ENCODE measurements at places on chromosomes 1 and 21.

DNA sequence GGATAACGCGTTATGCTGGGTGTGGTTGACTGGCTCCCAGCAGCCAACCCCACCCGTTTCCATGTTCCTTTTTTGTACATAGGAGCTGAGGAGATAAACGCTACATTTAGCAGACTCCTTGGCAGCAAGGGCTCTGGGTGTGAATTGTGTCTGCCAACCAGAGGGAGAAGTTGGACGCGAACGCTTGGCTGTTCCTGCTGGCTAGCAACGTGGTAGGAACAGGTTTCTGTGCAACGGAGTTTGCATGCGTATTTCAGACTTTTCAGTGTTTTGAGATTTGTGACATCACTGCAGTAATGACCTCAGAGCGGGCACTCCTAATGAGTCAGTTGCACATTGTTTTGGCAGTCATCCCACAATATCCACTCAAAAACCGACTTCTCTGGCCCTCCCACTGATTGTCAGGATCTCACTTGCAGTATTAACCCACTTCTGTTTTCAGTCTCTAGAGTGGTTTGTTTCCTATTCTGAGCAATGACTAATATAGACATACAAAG lies 98.7 kb upstream of the RGS1 start:
- no peak for DNase-seq

GRCh38 chr1:181784039-181784683 lies 277.4 kb downstream of the ZNF648 start:
- no peak for DNase-seq

- DNase-seq: no peak
Observed at GRCh38 chr1:46302641-46303037, 777 bp downstream of the LRRC41 start.

DNA sequence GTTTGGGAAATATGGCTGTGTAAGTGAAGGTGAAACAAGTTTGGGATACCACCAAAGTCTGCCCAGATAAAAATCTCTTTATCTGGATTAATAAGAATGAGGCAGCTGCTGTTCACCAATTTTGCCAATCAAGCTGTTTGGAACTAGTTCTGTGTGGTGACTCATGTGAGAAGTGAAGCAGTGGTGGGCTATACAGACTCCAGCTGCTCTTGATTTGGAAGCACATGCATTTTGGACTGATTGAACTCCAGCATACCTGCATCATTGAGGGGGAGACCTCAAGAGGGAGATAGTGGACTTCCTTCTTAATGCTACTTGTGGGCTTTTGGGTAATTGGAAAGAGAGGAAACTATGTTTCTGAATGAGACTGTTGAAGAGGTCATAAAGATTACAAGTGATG lies 99.2 kb upstream of the B3GALT2 start:
- DNase-seq: no peak

Measured in GM04504 (cell line).